Heart right ventricle (tissue), 16 donors: ENCODE measurements at places on chromosomes 7 and 10.
A peak's percentile ranks its signal among the peaks of the same experiment; 100 is the strongest.

DNA sequence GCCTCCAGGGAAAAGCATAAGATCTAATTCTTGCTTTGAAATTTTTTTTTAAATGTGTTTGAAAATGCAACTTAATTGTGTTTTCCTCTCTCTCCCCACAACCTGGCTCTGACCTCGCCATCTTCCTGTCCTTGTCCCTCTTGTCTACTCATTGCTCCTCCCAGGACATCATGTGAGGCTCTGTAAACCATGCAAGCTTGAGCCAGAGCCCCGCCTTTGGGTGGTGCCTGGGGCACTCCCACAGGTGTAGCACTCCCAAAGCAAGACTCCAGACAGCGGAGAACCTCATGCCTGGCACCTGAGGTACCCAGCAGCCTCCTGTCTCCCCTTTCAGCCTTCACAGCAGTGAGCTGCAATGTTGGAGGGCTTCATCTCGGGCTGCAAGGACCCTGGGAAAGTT lies 9.8 kb upstream of the CDHR1 start:
- no peak overlapping the region for H3K27ac ChIP-seq
- no peaks in the 10 kb centered on the region for H3K36me3 ChIP-seq
- no peak overlapping the region for H3K4me3 ChIP-seq
- DNase-seq = no peak

DNA sequence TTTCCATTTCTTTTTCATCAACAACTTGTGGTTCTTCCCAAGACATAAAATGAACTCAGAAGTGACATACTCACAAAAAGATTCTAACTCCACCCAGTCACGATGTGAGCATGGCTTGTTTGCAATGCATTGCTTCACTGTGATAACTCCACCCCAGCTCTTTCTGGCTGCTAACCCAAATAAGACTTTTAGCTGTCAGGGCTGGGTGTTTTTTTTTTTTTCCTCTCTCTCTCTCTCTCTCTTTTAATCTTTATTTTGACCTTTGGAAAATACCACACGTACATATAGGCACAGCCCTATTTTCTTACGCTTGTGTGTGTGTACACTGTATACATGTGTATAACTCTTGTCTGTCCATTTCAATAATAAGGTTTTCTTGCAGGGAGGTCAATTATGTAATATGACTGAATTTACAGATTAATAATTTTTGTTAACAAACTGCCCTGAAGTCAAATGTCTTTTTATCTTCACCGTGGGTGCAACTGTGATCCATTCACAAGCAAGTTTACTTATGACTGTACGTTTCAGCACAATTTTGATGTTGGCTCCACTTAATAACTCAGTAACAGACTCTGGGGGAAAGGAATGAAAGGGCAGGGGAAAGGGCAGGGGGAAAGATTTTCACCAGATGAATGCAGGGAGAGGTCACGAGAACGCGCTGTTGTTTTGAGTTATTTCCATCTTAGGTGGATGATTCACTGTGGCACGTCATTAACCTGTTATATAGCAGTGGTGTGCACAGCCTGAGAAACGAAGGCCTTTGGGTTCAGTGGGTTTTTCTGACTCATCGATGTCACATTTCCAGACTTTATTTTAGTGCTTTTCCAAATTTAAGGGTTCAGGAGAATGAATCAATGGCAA lies 49.1 kb downstream of the APBB1IP start:
- H3K4me3 ChIP-seq = no peak overlapping the region
- no peak overlapping the region for H3K27ac ChIP-seq
- peaks cover 28% of the 10 kb centered on the region for H3K4me1 ChIP-seq
- H3K27me3 ChIP-seq = no peaks in the 10 kb centered on the region
- no peak for DNase-seq

GRCh38 chr7:34128762-34129161 lies 223.4 kb downstream of the BMPER start:
- DNase-seq = no peak
- H3K27me3 ChIP-seq = no peaks in the 10 kb centered on the region
- H3K4me3 ChIP-seq = no peak overlapping the region
- no peaks in the 10 kb centered on the region for H3K4me1 ChIP-seq
- no peaks in the 10 kb centered on the region for H3K36me3 ChIP-seq
- no peak overlapping the region for H3K27ac ChIP-seq

DNA sequence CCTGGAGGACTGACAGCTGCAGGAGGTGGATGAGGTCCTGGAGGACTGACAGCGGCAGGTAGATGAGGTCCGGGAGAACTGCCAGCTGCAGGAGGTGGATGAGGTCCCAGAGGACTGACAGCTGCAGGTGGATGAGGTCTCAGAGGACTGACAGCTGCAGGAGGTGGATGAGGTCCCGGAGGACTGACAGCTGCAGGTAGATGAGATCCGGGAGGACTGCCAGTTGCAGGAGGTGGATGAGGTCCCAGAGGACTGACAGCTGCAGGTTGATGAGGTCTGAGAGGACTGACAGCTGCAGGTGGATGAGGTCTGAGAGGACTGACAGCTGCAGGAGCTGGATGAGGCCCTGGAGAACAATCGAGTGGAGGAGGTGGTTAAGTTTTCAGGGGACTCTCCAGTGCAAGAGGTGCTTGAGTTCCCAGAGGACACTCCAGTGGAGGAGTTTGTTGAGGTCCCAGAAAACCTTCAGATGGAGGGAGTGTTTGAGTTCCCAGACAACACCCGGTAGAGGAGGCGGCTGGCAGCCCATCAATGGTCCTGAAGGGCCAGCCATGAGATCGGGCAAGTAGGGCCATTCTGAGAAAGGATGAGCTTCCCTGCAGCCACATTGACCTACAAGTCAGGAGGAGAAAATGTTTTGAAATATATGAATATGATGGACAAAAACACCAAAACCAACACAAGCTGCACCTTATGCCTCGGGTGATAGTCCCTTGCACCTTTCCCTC lies 4.7 kb upstream of the EIF5AL1 start:
- no peaks in the 10 kb centered on the region for H3K36me3 ChIP-seq
- H3K27me3 ChIP-seq = peaks cover 6% of the 10 kb centered on the region
- no peaks in the 10 kb centered on the region for H3K4me1 ChIP-seq
- no peak overlapping the region for H3K27ac ChIP-seq
- DNase-seq = no peak
- no peak overlapping the region for H3K4me3 ChIP-seq

GRCh38 chr10:90920986-90921666 lies at the start of gene ANKRD1:
TSS of gene ANKRD1 (minus strand) at chr10:90921087. CDS start at chr10:90921027, 60 bp downstream.
- peak within 1 kb of the TSS; percentile 53 for H3K4me3 ChIP-seq
- peaks cover 12% of the 10 kb centered on the region for H3K36me3 ChIP-seq
- peak within 1 kb of the TSS; percentile 88 for H3K27ac ChIP-seq
- peak; percentile 73 for DNase-seq

DNA sequence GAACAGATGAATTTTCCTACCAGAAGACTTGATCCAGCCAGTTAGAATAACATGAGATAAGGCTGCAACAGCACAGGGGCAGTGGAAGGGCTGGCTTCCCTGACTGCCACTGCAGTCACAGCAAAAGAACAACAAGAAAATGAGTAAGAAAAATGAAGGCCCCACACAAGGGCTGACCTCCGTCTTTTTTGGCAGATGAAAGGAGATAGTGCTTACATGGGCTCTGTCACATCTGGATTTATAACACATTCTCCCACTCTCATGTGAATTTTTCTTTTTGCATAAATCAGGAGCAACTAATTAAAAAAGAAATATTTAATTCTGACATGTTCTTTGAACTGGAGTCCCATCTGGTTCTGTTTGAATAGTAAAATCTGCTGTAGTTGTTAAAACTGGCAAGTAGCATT lies 99.6 kb downstream of the NRP1 start:
- peaks cover 41% of the 10 kb centered on the region for H3K4me1 ChIP-seq
- H3K4me3 ChIP-seq = no peak overlapping the region
- H3K27me3 ChIP-seq = no peaks in the 10 kb centered on the region
- no peaks in the 10 kb centered on the region for H3K36me3 ChIP-seq
